Esophagus muscularis mucosa (tissue), 4 donors: ENCODE measurements at places on chromosomes 5 and 9.

DNA sequence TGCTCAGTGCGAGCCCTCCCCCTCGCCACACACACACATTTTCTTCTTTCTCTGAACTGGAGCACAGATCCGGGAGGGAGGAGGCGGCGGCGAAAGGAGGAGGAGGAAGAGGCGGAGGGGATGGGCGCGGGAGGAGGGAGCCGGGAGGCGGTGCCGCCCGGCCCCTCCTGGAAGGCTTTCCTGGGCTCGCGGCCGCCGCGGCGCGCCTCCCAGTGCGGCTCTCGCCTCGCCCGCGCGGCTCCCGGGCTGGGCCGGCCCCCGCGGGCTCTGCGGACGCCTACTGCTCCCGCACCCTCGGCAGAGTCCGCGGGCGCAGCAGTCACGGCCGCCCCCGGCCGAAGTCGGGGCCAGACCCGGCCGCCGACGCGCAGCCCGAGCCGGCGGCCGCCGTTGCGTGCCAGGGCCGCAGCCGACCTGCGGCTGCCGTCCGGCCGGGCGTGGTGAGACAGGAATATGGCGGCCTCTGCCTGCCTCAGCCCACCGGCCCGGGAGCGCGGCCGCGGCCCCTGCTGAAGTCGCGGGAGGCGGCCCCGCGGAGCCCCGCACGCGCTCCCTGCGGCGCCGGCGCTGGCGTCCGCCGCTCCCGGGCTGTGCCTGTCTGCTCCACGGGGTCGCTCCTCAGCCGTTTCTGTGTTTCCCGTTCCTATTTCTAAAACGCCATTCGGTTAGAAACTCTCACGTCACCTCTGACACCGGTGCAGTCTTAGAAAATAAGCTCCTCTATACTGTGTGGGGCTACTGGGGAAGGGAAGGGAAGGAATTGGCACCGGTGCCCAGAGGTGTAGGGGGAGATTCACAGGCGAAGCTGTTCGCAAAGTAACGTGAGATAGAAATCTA is 500 bp upstream of the GNAQ start:
- peak; percentile 96 for DNase-seq

DNA sequence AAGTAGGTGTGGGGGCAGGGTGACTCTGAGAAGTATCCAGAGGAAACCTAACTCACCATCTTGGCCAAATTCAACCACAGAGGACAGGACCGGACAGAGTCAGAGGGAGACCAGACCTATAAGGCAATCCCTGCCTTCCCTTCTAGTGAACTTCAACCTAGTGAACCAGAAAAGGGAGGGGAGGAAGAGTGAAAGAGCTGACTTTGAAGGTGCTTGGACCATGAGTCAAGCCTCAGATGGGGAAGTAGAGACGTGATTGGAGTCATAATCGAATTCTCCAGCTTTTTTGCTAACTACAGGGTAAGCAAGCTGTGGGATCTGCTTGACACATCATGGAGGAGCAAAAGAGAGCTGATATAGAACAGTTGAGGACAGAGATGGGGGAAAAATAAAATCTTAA is 18.8 kb upstream of the KIF2A start:
- DNase-seq, result no peak

DNA sequence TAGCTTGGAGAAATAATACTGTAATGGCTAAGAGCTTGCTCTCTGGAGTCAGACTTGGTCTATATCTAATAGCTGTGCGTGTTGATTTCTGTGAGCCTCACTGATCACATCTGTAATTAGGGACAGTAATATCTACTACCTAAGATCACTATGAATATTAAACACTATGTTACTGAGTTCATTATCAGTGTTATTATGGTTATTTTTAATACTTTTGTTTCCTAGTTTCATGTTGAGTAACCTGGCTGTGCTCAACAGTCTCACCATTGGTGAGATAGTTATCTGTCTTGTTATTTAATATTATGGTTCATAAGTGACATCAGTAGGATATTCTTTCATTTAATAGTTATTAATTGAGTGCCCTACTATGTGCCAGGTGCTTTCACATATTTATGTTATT is 22.4 kb upstream of the CAVIN4 start:
- DNase-seq, result no peak

GRCh38 chr9:121676926-121677325 is 25.5 kb downstream of the DAB2IP start:
- DNase-seq, result no peak

DNA sequence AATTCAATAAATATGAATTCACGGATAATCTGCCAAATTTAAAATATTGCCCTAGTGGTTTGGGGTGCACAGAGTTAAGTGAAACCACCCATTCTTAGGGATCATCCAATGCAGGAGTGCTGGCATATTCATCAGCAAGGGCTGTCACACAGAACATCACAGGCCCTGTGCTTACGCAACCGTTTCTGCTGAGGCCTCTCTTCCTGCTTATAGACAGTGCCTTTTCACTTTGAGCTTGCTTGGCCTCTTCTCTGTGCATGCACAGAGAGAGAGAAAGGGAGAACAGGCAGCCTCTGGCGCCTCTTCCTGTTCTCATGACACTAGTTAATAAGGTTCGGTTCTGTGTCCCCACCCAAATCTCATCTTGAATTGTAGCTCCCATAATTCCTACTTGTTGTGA is 366.3 kb downstream of the ICE1 start:
- no peak for DNase-seq

GRCh38 chr9:113509463-113509862 is 45.9 kb downstream of the RGS3 start:
- no peak for DNase-seq
